ENCODE measurements at places on chromosomes 16 and 17.

DNA sequence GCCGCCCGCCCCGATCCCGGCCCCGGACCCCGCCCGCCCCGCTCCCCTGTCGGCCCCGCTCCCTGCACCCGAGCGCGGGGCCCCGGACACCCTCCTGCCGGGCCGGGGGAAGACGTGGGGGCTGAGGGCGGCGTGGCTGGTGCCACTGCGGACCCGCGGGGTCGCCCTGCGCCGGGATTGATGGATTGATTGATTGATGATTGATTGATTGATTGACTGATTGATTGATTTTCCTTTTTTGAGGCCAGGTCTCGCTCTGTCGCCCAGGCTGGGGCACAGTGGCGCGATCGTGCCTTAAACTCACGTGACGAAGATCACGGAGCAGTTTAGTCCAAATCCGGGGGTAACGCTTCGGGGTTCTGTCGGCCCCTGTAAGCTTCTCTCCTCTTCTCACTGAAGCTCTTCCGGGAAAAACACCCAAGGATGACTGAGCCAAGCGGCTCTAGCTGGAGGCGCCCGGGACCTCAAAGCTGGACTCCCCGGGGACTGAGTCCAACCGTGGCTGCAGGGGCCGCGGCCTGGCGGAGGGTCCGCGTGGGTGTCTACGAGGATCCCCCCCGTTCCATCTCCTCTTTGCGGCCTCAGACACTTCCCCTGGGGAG lies 40.2 kb upstream of the BHLHA9 start:
- no peak for DNase-seq

DNA sequence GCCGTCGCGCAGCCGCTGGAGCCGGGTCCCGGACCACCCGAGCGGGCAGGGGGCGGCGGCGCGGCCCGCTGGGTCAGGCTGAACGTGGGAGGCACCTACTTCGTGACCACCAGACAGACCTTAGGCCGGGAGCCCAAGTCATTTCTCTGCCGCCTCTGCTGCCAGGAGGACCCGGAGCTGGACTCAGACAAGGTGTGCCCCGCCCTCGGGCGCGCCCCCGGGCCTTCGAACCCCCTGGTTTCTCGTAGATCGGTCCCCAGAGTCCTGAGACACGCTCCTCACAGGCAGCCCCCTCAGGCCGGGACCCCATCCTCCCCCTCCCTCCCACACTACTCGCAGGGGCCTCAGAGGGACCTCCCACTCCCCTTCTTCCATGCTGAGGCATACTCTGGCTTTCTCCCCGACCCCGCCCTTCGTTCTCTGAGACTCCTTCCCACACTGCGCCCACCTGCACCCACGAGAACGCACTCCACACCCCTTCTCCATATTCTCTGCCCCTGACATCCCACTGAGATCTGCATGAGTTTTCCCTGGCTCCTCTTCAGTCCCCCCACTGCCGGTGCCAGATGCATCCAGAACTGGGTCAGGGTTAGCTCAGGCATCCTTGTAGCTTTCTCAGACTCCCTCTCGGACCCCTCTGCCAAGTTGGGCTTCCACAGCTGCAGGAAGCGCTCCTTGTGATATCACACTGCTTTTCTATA lies 523 bp downstream of the KCTD2 start:
- no peak for DNase-seq

- no peak for DNase-seq
Observed at GRCh38 chr16:81041696-81042095, 6.1 kb downstream of the ATMIN start.

DNA sequence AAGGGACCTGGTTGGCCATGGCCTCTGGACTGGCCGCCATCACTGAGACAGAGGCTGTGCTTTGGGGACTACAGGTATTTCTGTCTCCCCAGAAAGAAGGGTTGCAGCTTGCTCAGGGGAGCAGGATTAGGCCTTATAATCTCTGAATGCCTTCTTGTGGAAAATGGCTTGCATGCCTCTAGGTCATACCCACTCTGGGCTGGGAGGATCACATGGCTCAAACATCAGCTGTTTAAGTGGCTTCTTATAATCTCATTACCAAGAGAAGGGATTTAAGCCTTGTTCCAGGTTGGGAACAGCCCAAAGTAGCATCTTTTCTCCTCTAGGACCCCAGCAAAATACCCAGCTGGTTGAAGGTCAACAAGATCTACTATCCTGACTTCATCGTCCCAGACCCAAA lies 19.1 kb downstream of the LIG3 start:
- no peak for DNase-seq

DNA sequence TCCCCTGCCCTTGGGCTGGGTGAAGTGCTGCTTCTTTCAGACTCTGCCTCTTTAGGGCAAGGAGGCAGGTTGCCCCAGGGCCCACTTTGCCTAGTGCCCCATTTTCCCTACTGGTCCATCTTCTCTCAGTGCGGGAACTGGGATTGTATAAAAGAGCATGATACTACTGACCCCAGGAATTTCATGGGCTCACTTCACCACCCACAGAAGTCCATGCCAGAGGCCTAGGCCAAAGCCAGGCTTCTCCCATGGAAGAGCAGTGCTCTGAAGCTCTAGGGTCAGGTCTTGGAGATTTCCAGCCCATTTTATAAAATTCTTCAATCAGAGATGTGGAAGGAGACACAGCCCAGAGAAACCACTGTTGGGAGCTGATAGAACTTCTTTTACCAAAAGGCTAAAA lies 5.7 kb downstream of the CACNG1 start:
- DNase-seq = no peak

DNA sequence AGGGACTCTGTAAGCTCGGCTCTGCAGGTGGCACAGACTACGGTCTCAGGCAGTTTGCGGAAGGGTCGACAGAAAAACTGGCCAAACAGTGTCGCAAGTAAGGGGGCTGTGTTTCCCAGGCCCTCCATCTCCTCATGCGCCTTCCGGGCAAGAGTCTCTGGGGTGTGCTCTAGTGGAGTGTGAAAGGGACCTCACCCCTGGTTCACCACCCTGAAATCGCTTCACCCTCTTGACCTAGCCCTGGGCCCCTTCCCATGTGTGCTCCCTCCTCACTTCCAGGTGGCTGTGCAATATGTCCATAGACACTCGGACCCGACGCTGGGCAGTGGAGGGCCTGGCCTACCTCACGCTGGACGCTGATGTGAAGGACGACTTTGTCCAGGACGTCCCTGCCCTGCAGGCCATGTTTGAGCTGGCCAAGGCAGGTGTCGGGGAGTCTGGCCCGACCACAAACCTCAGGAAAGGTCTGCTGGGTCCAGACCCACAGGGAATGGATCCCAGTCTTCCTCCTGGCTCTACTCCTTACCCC lies 22.3 kb downstream of the UNC45B start:
- DNase-seq = no peak

GRCh38 chr17:34763728-34764665 lies 184.6 kb downstream of the TMEM132E start:
- DNase-seq = no peak

- no peak for DNase-seq
Observed at GRCh38 chr16:66159987-66160386, 206.5 kb upstream of the CDH5 start.
